DMS153 (cell line): ENCODE measurements at places on chromosomes 1 and 21.

GRCh38 chr1:169367096-169367685, 406 bp downstream of the NME7 start:
- DNase-seq = no peak

GRCh38 chr1:73801912-73802429, 396.0 kb downstream of the LRRIQ3 start:
- no peak for DNase-seq

- no peak for DNase-seq
These were observed 22.7 kb upstream of the ACBD6 start for GRCh38 chr1:180524915-180525714.

GRCh38 chr1:159223004-159223403, 18.3 kb downstream of the ACKR1 start:
- no peak for DNase-seq

GRCh38 chr1:150152182-150152536, 2.4 kb downstream of the PLEKHO1 start:
- DNase-seq = no peak

- DNase-seq = no peak
These were observed 5.8 kb upstream of the EPS8L3 start for GRCh38 chr1:109769330-109770078.

DNA sequence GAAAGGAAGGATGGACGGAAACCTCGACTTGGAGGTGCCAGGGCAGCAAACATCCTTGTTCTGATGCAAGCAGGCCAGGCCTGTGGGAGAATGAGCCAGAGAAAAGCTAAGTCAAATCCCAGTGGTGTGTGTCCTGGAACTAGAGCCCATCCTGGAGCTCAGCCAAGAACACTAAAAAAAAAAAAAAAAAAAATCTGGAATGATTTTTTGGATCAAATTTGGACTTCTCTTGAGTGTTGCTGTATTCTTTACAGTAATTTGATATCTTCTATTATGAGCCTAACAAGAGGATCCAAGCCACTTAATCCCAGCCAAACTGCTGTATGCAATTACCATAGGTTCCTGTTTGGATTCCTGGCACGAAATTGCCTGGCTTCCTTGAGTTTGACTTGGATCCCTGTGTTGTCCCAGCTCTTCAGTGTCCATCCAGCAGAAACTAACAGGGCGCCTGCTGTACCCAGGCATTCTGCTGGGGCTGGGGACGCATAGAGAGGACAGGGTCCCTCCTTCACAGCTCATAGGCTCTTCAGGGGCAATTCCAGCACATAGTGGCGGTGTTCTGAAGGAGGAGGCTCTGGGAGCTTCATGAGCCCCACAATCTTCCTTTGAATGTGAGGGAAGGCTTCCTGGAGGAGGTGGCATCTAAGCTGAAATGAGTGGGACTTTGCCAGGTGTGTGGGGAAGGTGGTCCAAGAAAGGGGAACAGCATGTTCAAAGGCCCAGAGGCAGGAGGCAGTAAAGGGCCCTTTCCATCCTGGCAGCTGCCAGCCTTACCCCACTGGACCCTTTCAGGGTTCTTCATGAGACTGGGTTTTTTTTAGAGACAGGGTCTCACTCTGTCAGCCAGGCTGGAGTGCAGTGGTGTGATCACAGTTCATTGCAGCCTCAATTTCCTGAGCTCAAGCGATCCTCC, 24.7 kb downstream of the EPHX1 start:
- no peak for DNase-seq

DNA sequence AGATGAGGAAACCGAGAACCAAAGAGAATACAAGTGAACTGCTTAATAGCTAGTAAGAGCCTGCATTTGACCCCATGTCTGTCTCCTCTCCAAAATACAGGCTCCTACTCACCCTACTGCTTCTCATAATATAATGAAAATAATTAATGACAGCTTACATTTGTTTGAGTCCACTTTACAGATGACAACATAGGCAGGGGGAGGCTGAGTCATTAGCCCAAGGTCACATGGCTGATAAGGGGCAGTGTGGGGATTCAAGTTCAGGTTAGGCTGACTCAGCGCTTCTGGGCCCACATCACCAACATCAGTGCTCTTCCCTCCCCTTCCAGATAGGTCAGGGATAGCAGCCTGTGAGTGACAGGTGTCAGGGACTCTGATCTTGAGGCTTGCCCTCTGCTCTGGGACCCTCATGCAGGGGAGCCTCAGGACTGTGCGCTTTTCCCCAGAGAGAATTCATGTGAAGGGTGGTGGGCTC, 16.2 kb downstream of the AZIN2 start:
- no peak for DNase-seq

- no peak for DNase-seq
These were observed 7.9 kb downstream of the KYAT3 start for GRCh38 chr1:88984569-88984968.

DNA sequence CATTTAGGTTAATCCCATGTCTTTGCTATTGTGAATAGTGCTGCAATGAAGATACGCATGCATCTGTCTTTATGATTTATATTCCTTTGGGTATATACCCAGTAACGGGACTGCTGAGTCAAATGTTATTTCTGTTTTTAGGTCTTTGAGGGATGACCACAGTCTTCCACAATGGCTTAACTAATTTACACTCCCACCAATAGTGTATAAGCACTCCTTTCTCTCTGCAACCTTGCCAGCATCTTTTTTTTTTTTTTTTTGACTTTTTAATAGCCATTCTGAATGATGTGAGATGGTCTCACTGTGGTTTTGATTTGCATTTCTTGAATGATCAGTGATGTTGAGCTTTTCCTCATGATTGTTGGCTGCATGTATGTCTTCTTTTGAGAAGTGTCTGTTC, 33.5 kb downstream of the ASH1L start:
- DNase-seq = no peak

DNA sequence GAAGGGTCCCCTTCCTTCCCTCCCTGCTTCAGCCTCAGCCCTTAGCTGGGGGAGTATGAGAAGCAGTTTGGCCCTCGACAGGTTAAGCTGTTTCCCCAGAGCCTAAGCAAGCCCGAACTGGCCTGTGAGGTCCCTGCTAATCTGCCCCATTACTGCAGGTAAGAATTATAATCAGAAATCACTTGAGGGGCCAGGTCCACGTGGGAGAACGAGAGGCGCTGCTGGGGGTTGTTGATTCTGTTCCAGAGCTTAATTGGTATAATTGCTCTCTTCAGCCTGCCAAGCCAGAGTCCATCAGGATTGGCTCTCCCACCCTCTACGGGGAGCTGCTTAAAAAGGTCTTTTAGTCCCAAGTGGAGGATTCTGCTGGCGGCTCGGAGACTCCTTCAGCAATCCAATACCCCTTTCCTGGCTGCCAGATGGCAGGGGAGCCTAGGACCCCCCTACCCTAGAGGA, 70.8 kb downstream of the UBE2T start:
- DNase-seq = peak; percentile 28
